T-helper 1 cell (primary cell): ENCODE measurements at places on chromosomes 1 and 21.

GRCh38 chr1:22471078-22471477, 19.4 kb downstream of the ZBTB40 start:
- no peak for DNase-seq

GRCh38 chr1:204599098-204599497, 82.9 kb downstream of the MDM4 start:
- no peak for DNase-seq

GRCh38 chr1:31670593-31670964, 25.9 kb upstream of the PEF1 start:
- DNase-seq: no peak

GRCh38 chr1:43766086-43766784, 58.9 kb downstream of the ST3GAL3 start:
- no peak for DNase-seq

- DNase-seq: no peak
Observed at GRCh38 chr1:183993132-183993531, 44.4 kb downstream of the COLGALT2 start.

DNA sequence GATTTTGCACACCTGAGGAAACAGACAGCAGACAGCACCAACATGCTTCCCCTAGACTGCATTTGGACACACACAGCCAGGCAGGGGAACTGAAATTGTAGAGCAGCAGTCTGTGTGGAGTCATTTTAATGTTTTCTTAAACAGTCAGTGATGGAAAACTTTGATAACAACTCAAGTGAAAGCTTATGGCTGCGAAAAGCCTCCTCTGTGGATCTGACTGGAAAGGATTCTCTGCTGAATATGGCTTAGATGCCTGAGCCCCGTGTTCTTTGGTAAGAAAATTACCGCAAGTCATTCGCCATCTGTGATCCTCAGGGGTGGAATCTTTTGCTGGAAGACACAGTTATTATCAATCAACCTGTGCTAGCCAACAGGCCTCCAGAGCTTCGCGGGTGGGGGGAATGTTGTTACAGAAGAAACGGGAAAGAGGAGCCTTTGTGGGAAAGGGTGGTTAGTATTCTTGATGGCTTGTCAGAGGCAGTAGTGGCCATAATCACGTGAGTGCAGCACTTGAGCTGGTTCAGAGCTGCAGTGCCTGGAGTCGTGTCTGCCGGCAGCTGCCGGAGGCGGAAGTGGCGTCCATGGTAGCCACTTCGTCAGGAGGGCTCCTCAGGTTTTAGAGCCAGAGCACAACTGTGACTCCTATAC, 204.7 kb downstream of the ST6GALNAC3 start:
- DNase-seq: no peak

DNA sequence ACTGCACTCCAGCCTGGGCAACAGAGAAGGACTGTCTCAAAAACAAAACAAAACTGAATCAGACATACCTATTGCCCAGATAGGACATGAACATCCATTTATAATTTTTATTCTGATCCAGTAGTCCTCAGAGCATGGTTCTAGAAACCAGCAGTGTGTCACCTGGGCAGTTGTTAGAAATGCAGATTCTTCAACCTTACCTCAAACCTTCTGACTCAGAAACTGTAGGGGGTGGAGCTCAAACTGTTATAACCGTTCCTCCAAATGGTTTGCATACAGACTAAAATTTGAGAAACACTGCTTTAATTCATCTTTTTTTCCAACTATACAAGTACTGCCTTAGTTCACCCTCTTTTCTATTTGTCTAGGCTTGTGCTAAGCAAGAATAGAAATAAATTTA, 6.0 kb downstream of the NASP start:
- no peak for DNase-seq

DNA sequence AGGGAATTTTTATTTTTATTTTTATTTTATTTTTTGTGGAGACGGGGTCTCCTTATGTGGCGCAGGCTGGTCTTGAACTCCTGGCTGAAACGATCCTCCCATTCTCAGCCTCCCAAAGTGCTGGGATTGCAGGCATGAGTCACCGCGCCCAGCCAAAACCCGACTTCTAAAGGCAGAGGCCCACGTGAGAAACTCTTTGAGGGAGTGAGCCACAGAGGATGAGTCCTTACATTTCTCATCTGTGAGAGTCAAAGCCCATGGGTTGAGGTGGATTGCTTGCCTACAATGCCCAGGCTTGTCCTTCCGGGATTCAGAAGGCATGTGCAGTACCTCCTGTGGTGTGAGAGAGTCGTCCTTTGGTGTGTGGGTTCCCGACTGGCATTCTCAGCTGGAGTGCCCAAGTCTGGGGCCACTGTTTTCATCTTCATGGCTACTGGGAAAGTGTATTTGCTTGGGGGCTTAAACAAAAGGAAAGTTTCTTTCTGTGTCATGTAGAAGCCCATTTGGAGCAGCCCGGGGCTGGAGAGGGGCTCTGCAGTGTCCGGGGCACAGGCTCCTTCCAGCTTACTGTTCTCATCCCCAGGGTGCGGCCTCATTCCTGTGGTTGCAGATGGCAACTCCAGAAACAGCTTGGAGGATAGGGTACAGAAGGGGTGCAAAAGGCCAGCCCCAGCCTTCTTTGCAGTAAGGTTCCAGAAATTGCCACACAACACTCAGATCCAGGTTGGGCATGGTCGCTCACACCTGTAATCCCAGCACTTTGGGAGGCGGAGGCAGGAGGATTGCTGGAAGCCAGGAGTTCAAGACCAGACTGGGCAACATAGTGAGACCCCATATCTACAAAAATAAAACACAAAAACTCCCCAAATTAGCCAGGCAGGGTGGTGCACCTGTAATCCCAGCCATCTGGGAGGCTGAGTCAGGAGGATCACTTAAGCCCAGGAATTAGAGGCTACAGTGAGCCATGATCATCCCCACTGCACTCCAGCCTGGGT, 29.4 kb upstream of the CSF3R start:
- no peak for DNase-seq

GRCh38 chr1:174074757-174075156, 52.6 kb upstream of the RC3H1 start:
- no peak for DNase-seq

- DNase-seq: no peak
Observed at GRCh38 chr1:1088801-1089680, 14.9 kb upstream of the RNF223 start.

GRCh38 chr1:208848854-208849253, 604.7 kb upstream of the PLXNA2 start:
- no peak for DNase-seq

DNA sequence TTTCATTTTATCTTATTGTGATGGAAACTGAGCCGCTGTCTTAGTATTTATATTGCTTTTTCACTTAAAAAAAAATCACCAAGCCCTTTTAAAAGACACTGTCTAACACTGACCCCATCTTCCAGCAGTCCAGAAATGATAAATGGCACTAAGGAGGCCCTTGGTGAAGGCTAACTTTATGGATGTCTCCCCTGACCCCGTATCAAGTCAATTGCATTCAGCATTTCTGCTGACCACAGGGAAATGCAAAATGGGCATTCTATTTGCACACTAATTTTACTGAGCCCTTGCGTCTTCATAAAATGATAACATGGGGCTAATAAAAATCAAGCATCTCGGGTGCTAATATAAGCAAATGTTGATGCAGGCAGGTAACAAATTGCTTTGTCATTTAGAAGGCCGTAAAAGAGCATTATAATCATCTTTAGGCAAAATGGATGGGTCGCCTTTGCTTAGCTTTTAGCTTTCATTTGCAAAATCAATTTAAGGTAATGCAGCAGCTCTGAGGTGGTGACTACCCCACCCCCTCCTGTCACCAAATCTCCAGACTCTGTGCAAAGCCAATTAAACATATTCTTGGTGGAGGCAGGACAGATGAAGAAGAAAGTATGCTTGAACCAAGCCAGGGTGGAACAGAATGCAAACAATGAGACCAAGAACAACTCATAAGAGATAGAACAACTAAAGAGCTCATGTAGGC, 110.8 kb downstream of the BEND5 start:
- no peak for DNase-seq

GRCh38 chr1:69070660-69071373, 496.9 kb upstream of the LRRC7 start:
- no peak for DNase-seq

DNA sequence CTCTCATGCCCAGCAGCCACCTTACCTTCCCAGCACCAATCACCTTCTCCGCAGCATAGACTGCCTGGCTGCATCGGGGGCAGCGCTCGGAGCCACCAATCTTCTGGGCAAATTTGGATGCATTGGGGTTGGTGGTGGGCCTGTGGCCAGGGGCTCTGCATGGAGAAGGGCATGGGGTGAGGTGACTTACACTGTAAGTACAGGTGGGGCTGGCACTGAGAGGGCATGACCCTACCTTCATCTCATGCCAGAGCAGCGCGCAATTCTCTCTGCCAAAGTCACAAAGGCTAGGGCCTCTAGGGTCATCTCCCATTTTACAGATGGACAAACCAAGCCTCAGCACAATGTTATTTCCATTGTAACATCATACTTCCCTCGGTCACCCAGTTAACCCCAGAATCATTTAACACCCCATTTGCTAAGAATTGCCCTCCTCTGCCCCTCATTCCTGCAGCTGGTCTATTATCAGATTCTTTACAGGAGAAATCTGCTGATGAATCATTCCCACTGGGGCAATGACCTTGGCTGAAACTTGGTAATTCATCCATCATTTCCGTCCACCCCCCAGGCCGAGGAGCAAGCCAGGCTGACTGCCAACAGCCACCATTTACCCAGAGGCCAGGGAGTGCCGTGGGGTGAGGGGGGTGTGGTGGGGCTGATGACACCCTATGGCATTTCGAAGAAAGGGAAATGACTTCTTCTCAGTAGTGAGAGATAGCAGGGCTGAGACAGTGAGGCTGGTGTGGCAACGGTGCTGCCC, 17.9 kb downstream of the CSRP1 start:
- no peak for DNase-seq

DNA sequence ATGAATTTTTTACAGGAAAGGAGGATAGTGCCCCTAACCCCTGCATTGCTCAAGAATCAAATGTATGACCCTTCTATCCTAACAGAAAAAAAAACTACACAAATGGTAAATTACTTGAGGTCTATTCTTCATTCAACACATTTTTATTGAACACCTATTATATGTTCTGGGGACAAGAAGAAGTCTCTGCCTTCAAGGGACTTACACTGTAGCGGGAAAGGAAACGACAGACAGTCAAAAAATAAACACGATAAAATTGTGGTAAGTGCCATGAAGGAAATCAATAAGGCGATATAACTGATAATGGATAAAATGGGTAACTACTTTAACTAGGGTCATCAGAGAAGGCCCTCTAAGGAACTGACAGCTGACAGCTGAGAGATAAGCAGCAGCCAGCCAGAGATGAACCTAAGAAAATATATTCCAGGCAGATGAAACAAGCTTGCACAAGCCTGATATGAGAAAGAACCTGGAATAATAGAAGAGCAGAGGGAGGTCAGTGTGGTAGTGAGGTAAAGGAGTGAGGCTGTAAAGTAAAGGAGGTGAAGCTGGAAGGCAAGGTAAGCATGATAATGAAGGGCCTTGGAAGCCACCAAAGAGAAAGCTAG, 66.4 kb downstream of the PHTF1 start:
- no peak for DNase-seq

DNA sequence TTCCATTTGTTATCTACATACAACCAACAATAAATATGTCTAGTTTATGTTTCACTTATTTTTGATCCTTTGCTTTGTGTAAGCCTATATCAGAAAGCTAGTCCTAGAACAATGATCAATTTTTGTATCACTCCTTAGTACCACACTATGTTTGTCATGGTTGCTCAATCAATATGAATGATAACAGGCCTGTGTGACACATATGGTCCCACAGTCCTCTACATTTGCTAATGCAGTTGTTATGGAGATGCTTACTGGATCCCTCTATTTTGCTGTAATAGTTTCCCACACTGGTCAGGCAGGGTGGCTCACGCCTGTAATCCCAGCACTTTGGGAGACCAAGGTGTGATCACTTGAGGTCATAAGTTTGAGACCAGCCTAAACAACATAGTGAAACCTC, 59.1 kb downstream of the ERO1B start:
- no peak for DNase-seq

DNA sequence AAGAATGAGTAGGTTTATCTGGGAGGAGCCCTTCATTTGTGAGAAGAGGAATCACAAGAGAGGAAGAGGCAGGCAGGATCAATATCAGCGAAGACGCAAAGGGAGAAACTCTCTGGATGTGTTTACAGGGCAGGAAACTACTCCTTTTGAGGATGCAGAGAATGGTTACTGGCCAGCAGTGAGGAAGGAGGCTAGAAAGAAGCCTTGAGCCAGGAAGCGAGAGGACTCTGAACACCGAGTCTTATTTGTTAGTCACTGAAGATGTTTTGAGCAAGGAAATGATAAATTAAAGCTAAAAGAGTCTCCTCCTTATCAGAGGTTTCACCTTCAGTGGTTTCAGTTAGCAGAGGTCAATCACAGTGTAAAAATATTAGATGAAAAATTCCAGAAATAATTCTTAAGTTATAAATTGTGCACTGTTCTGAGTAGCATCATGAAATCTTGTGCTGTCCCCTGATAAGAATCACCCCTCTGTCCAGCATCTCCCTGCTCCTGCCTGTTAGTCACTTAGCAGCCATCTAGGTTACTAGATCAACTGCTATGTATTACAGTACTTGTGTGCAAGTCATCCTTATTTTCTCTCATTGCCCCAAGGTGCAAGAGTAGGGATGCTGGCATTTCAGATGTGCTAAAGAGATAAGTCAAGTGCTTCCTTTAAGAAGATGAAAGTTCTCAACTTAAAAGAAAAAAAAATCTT, 43.5 kb downstream of the WLS start:
- DNase-seq: no peak

GRCh38 chr1:160865337-160865736, 2.6 kb upstream of the CD244 start:
- DNase-seq: no peak

DNA sequence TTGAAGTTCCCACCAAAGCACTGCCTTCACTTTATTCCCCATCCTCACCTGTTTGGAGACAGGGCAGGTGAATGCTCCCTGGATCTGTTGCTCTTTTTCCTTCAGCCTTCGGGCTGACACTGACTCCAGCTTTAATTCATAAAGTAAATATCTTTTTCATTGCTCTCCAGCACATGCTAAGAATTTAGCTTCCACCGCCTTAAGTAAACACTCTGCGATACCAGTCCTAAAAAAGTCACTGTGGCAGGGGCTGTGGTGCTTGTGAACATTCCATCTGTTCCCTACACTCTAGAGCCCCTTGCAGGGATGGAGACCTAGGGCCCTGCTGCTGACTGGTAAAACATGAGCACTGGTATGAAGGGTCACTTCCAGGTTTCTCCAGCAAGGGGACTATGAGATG, 896 bp upstream of the PLA2G2A start:
- no peak for DNase-seq
